ENCODE measurements at places on chromosomes 1 and 21.

GRCh38 chr1:184562806-184563205, 176.0 kb downstream of the C1orf21 start:
- peak; percentile 61 for DNase-seq

DNA sequence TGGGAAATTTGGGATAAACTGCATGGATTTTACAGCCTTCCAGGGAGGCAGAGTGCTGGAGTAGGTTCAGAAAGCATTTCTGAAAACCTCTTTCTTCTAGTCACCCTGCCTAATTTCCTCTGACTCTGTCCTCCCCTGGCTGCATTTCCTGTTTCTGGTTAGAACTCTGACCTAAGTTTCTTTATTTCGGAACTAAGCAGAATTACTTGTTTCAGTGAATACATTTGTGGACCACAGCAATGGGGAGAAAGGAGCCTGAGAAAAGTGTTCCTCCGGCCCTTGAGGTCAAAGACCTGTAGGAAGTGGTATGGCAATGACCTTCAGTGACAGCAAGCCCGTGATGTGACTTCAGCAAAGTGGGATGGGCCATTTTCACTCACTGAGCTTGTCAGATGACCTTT, 173.4 kb upstream of the RUNX1 start:
- DNase-seq, result no peak

DNA sequence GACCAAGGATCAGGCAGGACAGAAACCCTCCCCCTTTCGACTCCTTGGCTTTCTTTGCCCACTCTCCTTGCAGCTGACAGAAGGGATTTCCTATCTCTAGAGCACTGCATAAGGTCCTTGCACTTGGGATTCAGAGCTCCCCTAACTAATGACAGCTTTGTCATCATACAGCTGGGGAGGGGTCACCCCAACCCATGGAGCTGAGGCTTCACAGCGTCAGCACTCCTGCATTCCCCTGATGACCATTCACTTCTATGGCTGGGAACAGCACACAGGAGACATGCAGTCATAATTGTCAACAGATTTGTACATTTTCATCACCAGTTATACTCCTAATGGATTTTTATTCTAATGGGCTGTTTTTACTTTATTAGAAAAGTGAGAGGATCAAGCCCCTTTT, 161.7 kb upstream of the C1orf87 start:
- DNase-seq, result no peak

- DNase-seq, result no peak
Observed at GRCh38 chr1:8082945-8083344, 56.8 kb upstream of the ERRFI1 start.

- no peak for DNase-seq
Observed at GRCh38 chr1:57003398-57004139, 37.8 kb upstream of the C8B start.

GRCh38 chr1:215888159-215888558, 321.1 kb downstream of the KCTD3 start:
- peak; percentile 50 for DNase-seq

DNA sequence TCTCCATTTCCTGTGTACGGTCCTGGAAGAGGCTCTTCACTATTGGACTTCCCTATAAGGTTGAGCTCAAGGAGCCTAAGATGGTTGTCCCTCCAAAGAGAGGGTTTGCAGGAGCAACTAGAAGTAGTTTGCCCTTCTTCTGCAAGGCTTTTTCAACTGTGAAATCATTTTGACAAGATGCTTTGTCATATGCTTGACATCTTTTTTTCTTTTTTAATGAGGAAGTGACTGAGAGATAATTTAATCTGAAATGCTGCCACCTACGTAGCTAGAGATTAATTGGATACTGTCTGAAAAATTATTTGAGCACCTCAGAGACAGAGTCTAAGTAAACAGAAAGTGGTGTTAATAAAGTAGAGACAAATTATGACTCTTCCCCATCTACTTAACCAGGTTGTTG, 97.0 kb downstream of the CHRM3 start:
- no peak for DNase-seq

DNA sequence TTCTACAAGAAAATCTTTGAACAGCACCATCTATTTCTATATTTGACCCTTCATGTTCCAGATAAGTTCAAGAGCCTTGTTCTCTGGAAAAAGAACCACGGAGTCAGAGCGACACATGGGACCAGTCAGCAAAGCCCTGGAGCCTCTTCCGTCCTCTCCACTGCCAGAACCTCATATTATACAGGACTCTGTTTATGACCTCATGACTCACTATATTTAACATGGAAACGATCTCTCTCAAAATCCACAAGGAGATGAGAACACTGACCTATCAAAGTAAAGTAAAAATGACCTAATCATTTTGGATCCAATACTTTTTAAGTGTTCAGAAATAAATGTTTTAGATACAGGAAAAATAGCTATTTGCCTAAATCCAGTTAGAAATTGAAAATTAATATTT, 124.6 kb upstream of the KRTAP19-8 start:
- no peak for DNase-seq

DNA sequence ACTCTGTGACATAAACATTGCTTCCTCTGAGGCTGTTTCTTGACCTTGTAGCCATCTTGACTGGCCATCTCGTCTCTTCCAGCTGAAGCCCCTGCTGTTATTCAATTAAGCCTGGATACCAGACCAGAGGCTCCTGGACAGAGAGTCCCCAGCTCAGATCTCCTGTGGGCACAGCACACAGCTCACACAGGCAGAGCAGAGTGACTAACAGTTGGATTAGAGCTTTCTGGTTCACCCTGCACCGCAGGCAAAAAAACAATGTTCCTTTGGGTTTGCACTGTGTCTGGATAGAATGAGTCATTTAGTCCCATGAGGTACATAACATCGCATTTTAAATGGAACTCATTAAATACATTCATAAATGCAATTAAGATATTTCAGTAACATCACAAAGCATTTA, 33.4 kb upstream of the USH2A start:
- DNase-seq, result no peak

DNA sequence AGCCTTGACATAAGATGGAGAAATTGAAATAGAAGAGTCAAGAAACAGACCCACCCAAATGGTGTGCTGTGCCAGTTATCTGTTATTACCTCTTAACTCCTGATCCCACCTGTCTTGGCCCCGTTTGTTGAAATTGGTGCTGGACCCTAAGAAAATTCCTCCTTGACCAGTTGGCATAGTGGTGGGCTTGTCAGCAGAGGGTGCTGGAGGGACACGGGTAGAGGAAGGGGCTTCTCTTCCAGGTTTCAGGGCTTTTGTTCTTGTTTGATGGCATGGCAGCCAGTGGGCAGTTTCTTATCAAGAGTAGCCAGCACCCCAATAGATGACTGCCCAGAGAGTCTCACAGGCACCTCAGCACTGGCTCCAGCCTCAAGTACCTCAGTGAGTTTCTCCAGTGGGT, 51.6 kb downstream of the PCBP3 start:
- no peak for DNase-seq

DNA sequence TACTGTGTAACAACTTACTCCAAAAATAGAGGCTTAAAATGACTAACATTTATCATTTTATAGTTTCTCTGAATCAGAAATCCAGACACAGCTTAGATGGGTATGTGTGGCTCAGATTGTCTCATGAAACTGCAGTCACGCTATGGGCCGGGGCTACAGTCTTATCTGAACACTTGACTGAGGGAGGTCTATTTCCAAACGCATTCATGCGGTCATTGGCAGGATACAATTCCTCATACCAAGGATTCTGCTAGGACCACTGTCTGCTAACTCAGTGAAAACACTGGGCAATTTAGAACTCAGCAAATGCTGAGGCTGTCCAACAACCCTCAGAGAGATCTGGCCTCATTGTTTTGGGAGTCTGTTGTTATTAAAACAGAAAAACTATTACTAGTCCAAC, 178.6 kb downstream of the TBX15 start:
- no peak for DNase-seq

GRCh38 chr1:116558140-116558549, 12.7 kb downstream of the CD58 start:
- no peak for DNase-seq

DNA sequence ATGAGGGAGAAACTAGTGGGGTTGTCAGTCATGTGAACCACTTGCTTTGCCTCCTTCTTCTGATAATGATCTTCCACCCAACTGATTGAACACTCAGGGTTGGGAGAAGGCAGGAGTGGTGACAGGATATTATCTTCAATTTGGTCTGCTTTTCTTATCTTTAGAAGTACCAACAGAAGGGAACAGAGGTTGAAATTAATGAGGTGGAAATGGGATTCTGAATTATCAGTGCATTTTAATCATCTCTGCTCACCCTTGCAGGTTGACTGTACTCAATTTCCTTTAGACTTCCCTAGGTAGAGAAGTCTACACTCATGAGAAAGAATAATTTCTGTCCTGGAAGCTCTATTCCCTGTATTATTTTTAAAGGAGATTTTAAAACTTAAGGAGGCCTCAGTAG, 19.9 kb upstream of the PTPN14 start:
- no peak for DNase-seq

DNA sequence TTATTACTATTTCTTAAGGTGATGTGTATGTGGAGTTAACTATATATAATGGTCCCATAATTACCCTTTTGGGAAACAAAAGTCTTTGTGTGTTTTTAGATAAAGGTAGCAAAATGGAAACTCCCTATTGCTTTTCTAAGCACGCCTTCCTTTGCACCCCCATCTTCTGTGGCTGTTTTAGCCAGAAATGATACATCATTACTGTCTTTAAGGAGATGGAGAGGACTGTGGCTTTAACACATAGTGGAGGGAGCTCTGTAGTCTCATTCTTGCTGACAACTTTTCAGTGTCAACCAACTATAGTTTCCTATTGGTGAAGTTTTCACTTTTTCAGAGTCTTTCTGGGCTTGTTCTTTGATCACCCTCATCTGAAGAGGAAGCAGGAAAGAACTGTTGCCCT, 1.0 kb downstream of the APOBEC4 start:
- DNase-seq, result no peak

DNA sequence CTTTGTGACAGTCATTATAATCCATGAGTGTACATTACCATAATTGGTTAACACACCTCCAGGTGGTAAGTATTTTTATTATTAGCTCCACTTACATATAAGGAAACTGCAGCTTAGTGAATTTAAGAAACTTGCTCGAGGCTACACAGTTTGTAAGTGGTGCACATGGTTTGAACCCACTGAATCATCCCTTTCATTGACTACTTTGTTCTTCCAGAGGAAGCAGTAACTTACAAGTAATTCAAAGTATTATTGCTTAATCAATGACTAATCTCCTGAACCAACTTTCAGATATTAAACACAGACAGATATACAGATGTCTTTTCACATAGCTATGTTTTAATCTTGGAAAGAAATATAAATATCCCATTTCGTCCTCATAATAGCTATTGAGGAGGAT, 18.7 kb upstream of the CLDN8 start:
- DNase-seq, result no peak

DNA sequence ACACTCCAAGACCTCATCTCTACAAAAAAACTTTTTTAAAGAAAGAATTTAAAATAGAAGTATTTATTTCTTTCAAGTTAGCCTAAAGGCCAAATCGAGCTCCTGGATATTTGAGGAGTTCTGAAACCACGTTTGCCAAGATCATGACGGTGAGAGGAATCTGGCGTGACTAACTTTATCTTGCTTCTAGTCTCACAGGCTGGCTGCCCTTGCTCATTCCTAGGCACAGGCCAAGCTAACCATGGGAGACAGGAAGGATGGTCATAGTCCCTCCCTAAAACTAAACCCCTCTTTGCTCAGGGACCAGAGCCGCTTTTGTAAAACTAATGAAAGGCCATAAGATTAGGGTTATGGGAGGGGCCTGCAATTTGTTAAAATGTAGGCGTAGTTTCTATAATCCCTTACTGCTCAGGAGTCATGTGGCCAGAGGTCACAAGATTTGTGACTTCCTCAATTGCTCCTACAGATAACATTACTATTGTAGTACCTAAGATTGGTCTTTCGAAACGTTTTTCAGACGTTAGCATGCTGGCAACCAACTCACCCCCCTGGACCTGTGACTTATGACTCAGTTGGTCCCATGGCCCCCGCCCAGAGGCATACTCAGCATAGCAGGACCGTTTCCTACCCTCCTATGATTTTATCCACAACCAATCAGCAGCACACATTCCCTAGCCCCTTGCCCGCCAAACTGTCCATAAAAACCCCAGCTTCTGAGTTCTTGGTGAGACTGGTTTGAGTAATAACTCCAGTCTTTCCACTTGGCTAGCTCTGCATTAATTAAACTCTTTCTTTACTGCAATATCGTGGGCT, 425.0 kb downstream of the SMYD3 start:
- DNase-seq, result no peak

- no peak for DNase-seq
Observed at GRCh38 chr21:33109574-33110339, 39.8 kb downstream of the OLIG1 start.

GRCh38 chr1:61337981-61338848, 255.9 kb downstream of the NFIA start:
- DNase-seq, result peak; percentile 68

GRCh38 chr1:6389971-6390370, 3.6 kb downstream of the ACOT7 start:
- no peak for DNase-seq

DNA sequence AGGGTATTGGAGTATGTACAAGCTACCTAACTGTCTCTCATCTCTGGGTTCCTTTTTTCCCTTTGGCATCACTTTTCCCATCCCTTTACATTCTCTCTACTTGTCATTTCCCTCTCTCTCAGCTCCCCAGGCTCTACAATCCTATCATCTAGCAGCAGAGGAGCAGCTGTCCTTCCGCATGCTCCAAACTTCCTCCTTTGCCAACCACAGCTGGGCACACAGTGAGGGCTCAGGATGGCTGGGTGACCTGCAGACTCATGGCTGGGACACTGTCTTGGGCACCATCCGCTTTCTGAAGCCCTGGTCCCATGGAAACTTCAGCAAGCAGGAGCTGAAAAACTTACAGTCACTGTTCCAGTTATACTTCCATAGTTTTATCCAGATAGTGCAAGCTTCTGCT, 561 bp downstream of the CD1E start:
- DNase-seq, result no peak

- no peak for DNase-seq
Observed at GRCh38 chr1:26915204-26915842, 1.5 kb upstream of the NR0B2 start.

- DNase-seq, result no peak
Observed at GRCh38 chr21:46397211-46397905, 61.3 kb upstream of the DIP2A start.

- DNase-seq, result no peak
Observed at GRCh38 chr1:41560931-41561330, 76.4 kb upstream of the EDN2 start.

DNA sequence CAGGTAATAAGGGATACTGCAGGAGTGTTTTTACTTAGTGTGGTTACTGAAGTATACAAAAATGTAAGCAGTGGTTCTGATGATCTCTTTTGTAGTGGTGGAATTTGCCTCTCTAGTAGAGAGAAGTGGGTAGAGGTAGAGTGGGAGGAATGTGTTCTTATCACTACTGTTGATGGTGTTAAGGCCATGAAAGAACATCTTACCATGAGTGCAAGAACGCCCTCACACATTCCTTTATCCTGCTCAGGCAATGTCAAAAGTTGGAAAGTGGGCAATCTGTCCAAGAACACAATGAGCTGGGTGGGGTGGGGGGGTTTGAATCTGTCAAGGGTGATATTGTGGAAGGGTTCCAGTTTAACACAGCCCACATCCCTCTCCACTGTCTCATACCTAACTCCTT, 78.6 kb downstream of the TTLL7 start:
- DNase-seq, result no peak

GRCh38 chr1:36599828-36600227, 117.1 kb upstream of the CSF3R start:
- DNase-seq, result no peak
